ENCODE measurements at places on chromosomes 5 and 9.

- peak; percentile 91 for ATAC-seq
Observed at GRCh38 chr5:112492291-112492690, 73.2 kb upstream of the EPB41L4A start.

DNA sequence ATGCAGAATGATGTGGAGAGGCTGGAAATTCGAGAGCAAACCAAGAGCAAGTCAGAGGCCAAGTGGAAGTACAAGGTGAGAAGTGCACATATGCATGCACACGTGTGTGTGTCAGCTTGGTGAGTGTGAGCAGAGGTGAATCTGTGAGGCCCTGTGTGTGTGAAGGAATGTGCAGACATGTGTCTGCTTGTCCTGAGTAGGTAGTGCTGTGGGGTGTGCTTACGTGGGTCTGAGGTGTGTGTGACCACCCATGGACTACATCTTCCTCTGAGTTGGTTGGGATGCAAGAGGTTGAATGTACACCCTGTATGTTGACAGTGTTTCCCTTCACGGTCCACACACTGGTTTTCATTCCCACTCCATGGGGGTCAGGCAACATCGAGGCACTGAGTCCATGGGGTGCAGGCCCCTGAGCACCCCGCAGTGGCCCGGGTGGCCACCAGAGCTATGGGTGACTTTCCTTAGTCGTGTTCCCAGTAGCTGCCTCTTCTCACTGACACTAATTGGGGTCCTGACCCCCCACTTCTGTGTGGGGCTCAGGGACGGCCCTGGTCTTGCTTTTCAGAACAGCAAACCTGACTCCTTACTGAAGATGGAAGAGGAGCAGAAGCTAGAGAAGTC lies 86.7 kb downstream of the PHF2 start:
- ATAC-seq: no peak

DNA sequence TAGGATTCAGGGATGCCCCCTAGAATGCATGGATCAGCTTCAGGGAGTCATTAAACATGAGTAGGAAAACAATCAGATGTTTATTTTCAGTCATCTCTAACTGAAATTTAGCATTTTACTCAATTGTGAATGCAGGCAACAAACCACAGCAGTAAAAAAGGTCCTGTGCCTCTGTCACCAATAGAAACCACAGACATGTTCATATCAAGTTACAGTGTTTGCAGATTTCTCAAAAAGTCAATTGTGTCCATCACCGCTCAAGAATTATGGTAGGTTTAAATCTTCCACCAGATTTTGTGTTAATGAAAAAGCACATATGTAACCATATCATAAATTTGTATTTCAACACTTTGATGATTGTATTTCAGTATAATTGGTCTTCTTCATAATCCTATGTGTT lies 68.4 kb upstream of the SLC1A1 start:
- no peak for ATAC-seq

GRCh38 chr9:71352837-71353236 lies 231.4 kb upstream of the TRPM3 start:
- no peak for ATAC-seq

- ATAC-seq: no peak
Observed at GRCh38 chr9:1129382-1129781, 79.2 kb downstream of the DMRT2 start.

DNA sequence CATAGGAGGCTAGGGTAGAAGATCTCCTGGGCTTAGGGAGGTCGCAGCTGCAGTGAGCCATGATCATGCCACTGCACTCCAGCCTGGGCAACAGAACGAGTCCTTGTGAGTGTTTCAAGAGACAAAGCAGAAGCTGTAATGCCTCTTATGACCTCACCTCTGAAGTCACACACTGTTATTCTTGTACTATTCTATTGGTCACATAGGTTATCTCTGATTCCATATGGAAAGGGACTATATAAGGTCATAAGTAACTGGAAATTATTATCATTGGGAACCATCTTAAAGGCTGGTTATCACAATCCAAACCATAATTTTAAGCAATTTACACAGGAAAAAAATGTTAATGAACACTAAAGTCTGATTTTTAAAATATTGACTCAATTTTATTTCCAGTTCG lies 17.9 kb upstream of the AFF4 start:
- no peak for ATAC-seq

DNA sequence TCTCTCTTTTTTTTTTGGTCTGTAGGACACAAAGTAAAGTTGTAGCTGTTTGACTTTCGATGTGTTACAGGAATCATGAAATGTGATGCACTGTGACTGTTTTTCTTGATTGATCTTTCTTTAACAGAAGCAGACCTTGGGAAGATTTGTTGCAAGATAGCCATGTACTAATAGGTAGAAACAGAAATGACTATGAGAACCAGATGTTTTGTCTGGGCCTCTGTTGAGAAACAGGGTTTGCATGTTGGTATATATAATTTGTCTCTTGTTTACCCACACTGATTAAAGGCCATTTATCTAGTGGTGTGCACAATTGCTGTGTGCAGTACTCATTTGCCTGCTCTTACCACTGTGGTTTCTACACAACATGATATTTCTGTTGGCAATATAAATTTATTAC lies 125.1 kb downstream of the HACD4 start:
- no peak for ATAC-seq

DNA sequence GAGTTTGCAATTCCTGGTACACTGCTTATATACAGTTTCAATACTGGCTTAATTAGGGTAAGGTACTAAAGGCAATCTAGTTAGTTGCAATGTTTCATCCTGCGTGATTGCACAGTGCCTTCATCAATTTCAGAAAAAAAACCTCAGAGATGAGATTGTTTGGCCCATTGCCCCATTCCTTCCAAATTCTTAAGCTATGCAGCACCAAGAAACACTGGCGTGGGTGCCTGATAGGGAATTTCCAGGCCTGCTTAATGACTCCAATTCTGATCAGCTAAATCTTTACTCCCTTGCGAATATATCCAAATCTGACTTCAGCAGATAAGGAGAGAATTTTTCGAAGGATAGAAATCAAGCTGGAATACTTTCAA lies 35.9 kb upstream of the GAS1 start:
- no peak for ATAC-seq

GRCh38 chr9:37919956-37920335 lies 16.0 kb upstream of the SLC25A51 start:
- no peak for ATAC-seq

- ATAC-seq: no peak
Observed at GRCh38 chr5:19903611-19904010, 84.4 kb downstream of the CDH18 start.

GRCh38 chr9:136723362-136723976 lies 11.1 kb downstream of the DIPK1B start:
- no peak for ATAC-seq

DNA sequence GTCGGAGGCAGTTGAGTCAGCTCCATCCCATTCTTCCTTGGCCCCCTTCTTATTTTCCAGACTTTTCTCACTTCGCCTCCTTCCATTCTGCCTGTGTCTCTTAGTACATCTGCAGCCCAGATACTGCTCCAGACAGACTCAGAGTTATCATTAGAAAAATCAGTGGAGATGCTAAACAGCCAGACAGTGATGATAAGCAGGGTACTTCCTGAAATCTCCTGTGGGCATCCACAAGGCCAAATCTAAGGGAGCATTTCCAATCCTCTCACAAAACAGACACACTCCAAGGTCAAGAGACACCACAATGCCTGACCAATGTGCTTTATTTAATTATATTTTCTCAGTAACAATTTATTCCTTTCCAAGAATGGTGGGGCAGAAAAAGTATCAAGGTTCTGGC lies 14.5 kb upstream of the RLN1 start:
- ATAC-seq: no peak

DNA sequence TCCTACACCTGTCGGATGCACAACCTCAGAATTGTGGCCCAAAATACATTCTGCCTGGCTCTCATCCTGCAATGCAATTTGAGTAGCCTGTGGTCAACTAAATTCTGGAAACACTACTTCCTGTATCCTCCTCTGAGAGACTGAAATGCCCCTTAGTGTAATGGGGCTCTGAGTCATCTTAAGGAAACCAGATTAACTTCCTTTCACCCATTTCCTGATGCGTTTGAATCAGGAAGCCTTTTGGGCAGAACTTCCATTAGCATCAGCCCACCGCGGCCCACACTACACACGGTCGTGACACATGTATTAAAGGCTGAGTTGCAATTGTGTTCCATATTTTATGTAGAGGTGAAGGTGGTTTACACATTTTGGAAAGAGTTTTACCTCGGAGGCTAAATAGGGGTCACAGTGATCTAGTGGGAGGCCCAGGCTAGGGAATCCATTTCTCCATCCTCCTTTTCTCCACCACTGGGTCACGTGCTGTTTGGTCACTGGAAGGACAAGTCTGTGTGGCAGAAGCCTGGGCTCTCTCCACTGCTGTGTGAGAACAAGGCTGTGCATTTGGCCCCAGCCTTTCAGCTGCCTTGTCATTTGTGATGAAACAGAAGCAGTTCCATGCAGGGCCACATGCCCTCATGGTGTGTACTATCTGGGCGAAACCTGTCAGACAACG lies 55.9 kb downstream of the DAP start:
- ATAC-seq: peak; percentile 42

DNA sequence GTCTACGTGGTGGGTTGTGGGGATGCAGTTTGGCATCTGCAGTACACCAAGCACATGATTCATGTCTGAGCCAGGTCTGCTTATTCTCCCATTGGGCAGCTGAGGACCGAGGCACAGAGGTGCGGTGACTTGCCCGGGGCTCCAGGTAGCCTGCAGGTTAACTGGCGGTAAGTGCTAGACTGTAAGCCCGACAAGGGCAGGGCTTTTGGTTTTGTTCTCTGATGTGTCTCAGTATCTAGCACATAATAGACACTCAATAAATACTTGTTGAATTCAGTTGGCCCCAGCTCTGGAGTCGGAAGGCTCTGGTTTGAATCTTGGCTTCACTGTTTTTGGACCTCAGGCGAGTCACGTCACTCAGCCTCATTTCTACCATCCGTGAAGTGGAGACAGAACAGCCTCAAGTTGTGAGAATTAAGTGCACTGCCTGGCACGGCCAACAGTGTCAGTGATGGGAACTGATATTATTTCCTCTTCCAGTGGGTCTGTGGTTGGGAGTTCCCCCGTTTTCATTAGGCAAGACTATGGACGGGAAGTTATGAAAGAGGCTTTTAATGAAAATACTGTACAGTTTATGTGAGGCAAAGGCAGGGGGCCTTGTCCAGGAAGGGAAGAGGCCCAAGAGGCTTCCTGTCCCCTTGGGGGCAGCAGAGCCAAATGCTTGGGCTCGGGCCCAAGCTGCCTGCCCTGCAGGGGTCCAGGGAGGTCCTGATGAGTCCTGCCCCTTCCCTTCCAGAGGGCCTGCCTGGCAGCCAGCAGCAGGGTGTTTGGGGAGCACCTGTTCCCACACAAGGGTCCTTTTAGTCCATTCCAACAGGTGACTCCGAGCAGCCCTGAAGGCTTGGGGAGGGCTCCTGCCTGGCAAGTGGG lies 3.3 kb downstream of the PRELID1 start:
- ATAC-seq: no peak

GRCh38 chr9:96448546-96449170 lies 1.3 kb upstream of the HABP4 start:
- ATAC-seq: no peak

- no peak for ATAC-seq
Observed at GRCh38 chr9:92656537-92656925, 13.4 kb downstream of the IPPK start.

DNA sequence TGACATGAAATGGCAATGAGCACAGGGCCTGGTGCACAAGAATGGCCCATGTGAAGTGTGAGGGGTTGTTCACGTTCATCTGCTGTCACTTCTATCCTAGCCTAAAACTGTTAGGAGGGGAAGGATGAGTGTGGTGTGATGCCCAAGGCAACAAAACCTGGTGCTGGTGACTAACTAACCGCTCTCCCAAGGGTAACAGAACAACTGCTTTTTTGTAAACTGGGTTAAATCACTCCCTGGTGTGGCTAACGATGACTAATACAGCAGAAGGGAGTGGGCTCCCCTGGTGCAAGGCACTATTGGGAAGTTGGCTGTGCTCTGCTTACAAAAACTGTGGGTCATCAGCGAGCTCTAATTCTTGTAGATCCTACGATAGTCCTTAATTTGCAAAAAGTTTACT lies 103.2 kb upstream of the VCAN start:
- no peak for ATAC-seq

DNA sequence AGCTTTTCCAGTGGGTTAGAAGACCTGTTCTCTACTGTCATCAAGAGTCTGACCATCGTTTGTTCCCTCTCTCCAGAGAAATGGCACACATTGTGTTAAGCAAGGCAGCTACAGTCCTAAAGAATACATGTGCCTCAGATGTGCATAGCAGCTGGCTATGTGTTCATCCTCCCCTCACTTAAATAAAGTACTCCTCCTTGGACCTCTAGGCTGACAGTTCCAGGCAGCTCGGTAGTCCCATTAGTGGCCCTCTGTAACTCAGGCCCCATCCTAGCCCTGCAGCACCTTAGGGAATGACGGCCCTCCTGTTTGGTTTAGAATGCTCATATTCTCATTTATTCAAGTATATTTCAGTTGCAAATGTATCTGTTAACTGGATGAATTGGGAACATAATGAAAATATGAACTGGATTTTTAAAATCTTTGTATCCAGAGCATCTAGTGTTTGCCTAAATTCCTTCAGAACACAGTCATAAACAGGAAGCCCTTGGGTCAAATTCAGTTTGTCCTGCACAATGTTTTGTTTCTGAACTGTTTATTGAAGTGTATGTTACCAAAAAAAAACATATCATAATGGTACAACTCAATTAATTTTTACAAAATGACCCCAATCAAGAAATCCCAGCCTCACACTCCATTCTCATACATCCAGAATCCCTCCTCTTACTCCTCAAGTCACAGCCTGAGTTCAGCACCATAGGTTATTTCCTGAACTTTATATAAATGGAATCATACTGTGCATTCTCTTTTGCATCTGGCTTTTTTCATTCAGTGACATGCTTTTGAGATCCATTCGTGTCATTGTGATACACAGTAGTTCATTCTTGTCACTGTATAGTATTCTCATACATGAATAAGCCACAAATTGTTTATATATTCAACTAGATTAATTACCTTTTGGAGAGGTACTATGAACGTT lies 1.6 kb upstream of the ASPN start:
- ATAC-seq: no peak

DNA sequence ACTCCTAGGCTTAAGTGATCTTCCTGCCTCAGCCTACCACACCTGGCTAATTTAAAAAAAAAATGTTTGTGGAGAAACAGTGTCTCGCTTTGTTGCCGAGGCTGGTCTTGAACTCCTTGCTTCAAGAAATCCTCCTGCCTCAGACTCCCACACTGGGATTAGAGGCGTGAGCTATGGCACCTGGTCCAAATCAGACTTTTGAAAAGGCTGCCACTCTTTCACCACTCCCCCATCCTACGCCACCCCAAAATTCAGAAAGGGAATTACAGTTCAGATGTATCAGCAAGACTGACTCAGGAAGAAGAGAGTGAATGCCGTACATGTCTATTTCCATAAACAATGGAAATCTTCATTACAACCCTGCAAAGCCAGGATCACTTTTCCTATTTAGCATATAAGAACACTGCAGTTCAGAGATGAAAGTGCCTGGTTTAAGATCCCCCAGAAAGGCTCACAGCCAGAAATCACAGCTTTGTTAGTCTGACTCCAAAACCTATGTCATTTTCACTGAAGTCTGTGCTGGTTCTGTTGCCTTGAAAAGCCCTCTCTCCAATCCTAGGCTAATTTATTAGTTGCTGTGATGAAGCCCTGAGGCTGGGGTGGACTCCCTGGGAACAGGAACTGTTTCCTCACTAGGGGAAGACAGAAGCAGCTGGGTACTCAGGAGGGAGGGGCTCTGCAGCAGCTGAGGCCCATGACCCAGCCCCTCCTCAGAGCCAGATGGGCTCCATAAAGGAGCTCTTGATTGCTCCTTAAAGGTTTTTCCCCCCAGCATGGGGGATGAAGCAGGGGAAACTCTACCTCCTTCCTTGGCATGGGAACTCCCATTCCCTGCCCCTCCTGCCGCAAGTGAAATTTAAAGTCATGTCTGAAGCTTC lies 3.1 kb downstream of the FBLL1 start:
- no peak for ATAC-seq

- ATAC-seq: no peak
Observed at GRCh38 chr9:69283003-69283402, 42.0 kb upstream of the ENTREP1 start.

All from stimulated activated memory B cell treated with anti-CD40 and anti-IgM and Interleukin-4, amounts not matched to agents 10 μg/mL and 1 μg/mL and 100 μg/mL, for 72 hours (primary cell).